ENCODE measurements at places on chromosomes 12 and 14.

- no peaks in the 10 kb centered on the region for H3K36me3 ChIP-seq
- H3K27ac ChIP-seq: peak overlapping the region; percentile 60
- H3K27me3 ChIP-seq: no peaks in the 10 kb centered on the region
- peak; percentile 12 for DNase-seq
These were observed 8.4 kb downstream of the PITPNM2 start for GRCh38 chr12:123142518-123142840.

DNA sequence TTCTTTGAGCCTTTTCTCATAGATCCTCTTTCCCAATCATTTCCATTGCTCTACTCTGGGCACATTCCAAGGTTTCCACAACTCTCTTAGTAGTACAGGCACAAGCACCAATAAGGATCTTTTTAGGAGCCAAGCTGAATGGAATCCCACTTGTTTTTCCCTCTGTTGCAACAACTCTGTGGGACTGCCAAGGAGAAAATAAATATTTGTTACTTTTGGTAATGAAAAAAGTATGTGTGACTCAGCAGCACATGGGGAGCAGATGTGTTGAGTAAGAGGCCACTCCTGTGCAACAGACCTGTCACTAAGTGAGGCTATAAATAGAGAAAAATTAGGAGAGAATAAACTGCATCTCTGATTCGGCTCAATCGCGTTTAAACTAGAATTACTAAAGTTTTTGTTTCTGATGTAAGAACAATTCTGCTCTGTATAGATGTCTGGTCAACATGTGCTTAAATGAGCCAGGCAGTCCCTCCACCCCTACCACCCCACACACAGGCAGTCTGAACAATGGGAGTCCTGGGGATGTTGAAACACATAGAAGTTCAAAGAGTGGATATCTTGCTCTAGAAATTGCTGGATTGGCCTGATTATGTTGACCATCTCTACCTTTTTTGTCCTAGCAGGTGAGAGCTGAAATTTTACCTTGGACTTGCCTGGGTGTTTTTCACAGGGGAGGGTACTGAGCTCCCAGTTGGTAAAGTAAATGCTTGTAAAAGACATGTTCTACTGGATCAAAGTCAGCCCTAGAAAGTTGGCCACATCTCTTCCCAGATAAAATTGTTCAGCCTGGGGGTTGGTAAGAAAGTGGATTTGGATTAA, 244.3 kb upstream of the NOVA1 start:
- H3K27me3 ChIP-seq: no peaks in the 10 kb centered on the region
- peak; percentile 66 for DNase-seq
- H3K4me1 ChIP-seq: no peaks in the 10 kb centered on the region
- no peak overlapping the region for H3K27ac ChIP-seq

GRCh38 chr14:32694795-32695449, 243.8 kb upstream of the NPAS3 start:
- H3K36me3 ChIP-seq: no peaks in the 10 kb centered on the region
- H3K4me3 ChIP-seq: no peak overlapping the region
- peaks cover 17% of the 10 kb centered on the region for H3K4me1 ChIP-seq
- DNase-seq: no peak

DNA sequence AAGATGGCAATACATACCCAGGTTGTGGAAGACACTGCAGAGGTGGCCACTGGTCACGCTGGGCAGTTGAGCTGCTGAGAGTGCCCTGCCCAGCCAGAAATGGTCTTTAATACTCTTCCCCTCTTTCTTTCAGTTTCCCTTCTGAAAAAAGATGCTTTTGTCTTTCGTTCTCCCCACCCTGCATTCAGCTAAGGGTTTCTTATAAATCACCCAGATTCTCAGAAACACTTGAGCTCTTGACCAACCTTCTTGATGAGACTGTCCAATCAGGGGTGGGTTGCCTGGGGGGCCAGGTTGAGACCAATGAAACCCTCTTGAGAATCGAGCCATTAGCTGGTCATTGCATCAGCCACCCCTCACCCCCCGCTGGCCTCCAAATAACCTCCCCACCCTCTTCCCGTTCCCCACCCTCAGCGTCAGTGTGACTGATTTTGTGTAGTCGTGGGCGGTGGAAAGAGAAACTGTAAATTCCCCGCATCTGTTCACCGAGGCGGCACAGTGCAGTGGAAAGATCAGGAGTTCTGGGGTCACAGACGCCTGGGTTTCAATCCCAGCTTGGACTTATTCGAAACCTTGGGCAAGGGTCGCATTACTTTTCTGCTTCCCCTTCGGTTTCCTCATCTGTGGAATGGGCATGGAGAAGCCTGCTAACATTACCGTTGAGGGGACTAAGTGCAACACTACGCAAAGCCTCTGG, 52.3 kb downstream of the SLC25A47 start:
- peaks cover 11% of the 10 kb centered on the region for H3K4me1 ChIP-seq
- no peaks in the 10 kb centered on the region for H3K36me3 ChIP-seq
- H3K27me3 ChIP-seq: no peaks in the 10 kb centered on the region
- DNase-seq: peak; percentile 89

DNA sequence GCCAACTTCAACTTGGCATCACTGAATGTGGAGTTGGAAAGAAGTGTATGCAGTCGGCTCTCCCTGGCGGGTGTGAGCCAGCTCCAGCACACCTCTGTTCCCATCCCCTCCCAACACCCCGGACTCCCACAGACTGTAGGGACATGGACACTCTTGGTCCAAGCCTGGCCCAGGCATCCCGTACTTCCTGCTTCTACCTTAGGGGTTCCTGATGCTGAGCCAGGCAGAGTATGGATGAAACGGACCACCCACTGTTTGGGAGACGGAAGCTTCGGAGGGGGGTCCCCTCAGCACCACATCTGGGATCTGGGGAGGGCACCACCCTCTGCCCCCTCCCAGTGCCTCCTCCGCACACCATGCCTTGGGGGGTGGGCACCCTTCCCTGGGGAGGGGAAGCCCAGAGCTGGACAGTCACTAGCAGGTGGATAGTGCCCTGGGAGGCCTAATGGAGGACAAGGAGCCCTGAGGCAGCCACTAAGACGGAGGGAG, 62.0 kb downstream of the LGMN start:
- DNase-seq: no peak
- peaks cover 4% of the 10 kb centered on the region for H3K4me1 ChIP-seq
- no peaks in the 10 kb centered on the region for H3K27me3 ChIP-seq
- peak overlapping the region; percentile 64 for H3K4me3 ChIP-seq
- no peak overlapping the region for H3K27ac ChIP-seq
- peaks cover 10% of the 10 kb centered on the region for H3K36me3 ChIP-seq
